RPMI7951 (cell line): ENCODE measurements at places on chromosomes 4 and X. TPM values are rescaled to one million over a fixed set of nuclear protein-coding genes. Genes with fewer than 3 reads are reported as not detected.

GRCh38 chr4:8343262-8343966 lies 73.9 kb downstream of the HTRA3 start:
- no peak for DNase-seq

- DNase-seq, result peak; percentile 73
Measured at GRCh38 chrX:155434906-155435743, 23.3 kb downstream of the F8A3 start.

- no peak for DNase-seq
Measured at GRCh38 chr4:81436941-81437574, 34.6 kb downstream of the RASGEF1B start.

DNA sequence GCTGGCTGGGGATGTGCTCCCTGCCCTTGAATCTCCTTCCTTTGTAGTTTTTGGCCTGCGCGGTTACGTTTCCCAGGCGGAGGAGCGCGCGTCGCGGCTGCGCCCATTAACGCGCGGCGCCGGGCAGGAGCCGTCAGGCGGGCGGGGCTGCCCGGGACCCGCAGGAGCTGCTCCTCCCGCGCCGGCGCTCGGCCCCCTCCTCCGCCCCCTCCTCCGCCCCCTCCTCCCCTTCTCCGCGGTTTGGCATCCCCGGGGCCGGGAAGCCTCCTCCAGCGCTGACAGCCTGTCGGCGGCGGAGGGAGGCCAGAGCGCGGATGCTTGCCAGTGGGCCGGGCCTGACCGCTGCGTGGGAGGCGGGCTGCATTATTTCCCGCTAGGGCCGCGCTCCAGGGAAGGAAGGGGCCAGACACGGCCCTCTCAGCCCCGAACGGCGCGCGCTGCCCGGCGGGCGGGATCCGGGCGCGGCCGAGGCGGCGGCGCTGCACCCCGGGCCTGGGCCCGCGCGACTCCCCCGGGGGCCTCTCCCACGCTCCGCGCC lies at the start of gene DCLK2:
DCLK2 (plus strand) TSS at position 405 of the 538 bp plus-strand sequence. CDS start 583 bp downstream, outside the sequence.
- DNase-seq, result peak; percentile 85

GRCh38 chrX:40140706-40141499 lies 43.1 kb upstream of the BCOR start:
- no peak for DNase-seq

Gene RBM47
- total RNA-seq, result 7.0 and 8.5 TPM in 2 replicates

Gene ANXA10
- 0.24 TPM in 1 of 2 replicates, not detected in the other for total RNA-seq

DNA sequence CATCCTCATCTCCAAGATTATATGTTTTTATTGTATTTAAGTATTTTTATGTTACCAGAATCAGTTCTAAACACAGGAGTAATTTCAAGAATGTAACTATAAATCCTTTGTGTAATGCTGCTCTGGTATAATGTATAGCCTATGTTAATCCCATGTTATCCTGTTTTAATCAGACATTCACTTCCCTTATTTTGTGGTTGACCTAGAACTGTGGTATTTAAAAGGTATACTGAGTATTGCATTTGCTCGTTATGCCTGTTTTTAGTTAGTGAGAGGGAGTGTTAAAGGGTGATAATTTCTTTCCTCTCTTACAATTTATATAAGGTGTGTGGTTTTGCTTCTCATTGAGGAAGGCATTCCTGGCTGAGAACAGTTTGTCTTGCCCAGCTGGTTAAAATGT lies 26.2 kb downstream of the MTM1 start:
- DNase-seq, result no peak
